ENCODE measurements at places on chromosomes 16 and 17. TPM values are rescaled to one million over a fixed set of nuclear protein-coding genes. Genes with fewer than 3 reads are reported as not detected.

The SSTR5 gene
- total RNA-seq, result not detected

The SDR42E1 gene
- 0.08 TPM for total RNA-seq

The PRSS53 gene
- total RNA-seq, result 1.5 TPM

The AGRP gene
- total RNA-seq, result not detected

The CD300LB gene
- not detected for total RNA-seq

The PLK1 gene
- total RNA-seq, result 1.3 TPM

The PABPN1L gene
- total RNA-seq, result not detected

The KCNJ2 gene
- 0.75 TPM for total RNA-seq

The SPATA22 gene
- not detected for total RNA-seq

The EDC4 gene
- 46.8 TPM for total RNA-seq

The DHRS7C gene
- not detected for total RNA-seq

The GAS2L2 gene
- 0.08 TPM for total RNA-seq

The GNAO1 gene
- not detected for total RNA-seq

The SLC46A1 gene
- 4.3 TPM for total RNA-seq

The CCL3 gene
- total RNA-seq, result not detected

The KRTAP2-1 gene
- not detected for total RNA-seq

The TP53TG3B gene
- total RNA-seq, result 0.08 TPM

The DOC2A gene
- 0.23 TPM for total RNA-seq

The RMI2 gene
- 0.94 TPM for total RNA-seq

The COX6A2 gene
- not detected for total RNA-seq

The FAM20A gene
- total RNA-seq, result 0.08 TPM

The CFAP52 gene
- total RNA-seq, result 0.08 TPM
